Erythroblast (primary cell): ENCODE measurements at places on chromosomes 7 and 10.
A peak's percentile ranks its signal among the peaks of the same experiment; 100 is the strongest.

- no peak for DNase-seq
Measured at GRCh38 chr7:24595671-24596418, 22.6 kb downstream of the PALS2 start.

GRCh38 chr10:128576336-128576735, 450.1 kb upstream of the MKI67 start:
- no peak for DNase-seq

DNA sequence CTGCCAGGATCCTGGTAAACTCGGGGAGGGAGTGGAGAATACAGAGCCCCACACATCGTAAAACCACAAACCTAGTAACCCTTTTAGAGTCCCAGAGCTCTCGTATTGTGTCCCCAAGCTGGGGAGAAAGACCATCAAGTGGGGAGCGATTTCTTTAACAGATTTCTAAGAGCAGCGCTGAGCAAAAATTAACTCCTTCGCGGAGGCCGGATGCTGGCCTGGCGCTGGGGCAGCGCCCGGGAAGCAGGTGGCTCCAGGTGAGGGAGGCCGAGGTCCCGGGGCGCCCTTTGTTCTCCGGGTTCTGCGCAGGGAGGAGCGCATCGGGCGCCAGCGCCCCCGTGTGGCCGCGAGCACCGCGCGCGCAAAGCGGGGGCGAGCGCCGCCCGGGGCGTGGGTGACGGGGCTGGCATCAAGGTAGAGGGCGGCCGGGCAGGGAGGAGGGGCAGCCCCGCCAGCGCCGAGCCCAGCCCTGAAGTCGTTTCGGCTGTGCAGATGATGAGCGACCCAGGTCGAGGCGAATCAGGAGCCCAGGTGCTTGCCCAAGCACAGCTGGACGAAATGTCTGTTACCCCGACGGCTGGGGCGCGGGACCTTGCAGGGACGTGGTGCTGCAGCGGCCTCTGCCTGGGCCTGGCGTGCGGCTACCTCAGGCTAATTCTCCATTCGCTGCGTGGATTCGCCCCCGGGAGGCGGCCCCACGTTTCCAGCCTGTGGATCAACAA, 10.4 kb upstream of the FGFR2 start:
- DNase-seq = peak; percentile 40

GRCh38 chr7:103068414-103069403, 5.9 kb downstream of the FBXL13 start:
- DNase-seq = no peak

DNA sequence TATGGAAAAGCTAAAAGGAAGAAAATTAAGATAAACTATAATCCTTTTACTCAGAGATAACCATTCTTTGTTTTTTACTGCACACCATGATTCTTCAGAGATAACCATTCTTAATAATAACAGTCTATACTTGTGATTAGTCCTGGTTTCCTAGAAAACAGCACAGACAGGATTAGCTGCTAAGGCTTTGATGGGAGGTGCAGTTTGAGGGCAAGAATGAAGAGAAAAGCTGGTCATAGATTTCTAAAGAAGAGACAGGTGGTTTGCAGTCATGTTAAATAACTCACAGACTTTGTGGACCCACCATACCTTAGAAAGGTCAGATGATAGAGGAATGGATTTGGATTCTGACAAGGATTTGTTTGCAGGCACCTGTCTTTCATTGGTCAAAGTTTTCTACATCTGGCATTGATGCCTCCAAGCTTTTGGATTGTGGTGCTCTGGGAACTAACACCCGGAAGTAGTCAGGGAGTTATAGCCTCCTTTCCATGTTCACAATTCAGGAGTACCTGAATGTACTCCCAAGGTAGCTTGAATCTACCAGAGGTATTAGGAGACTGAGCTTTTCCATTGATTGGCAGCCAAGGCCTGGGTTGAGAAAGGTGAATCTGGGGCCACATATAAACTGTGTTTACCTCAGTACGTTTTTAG, 3.7 kb downstream of the SMC3 start:
- DNase-seq = no peak

GRCh38 chr10:98433881-98434732, 12.6 kb downstream of the HPS1 start:
- no peak for DNase-seq

DNA sequence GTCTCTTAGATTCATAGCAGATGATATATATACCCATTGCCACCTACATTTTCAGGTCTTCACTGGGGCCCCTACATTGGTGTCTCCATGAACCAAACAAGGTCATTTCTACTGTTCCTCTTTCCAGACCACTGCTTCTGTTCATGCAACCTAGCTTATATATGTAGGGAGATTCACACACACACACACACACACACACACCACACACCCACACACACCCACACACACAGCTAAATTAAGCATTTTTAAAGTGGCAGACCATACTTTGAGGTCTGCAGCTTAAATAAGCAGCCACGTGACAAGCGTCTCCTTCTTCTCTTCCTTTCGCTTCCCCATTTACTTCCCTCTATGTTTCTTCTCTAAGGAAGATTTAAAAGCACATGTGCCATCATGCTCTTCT, 70.0 kb upstream of the CC2D2B start:
- no peak for DNase-seq
